ENCODE measurements at places on chromosomes 5 and 9.

DNA sequence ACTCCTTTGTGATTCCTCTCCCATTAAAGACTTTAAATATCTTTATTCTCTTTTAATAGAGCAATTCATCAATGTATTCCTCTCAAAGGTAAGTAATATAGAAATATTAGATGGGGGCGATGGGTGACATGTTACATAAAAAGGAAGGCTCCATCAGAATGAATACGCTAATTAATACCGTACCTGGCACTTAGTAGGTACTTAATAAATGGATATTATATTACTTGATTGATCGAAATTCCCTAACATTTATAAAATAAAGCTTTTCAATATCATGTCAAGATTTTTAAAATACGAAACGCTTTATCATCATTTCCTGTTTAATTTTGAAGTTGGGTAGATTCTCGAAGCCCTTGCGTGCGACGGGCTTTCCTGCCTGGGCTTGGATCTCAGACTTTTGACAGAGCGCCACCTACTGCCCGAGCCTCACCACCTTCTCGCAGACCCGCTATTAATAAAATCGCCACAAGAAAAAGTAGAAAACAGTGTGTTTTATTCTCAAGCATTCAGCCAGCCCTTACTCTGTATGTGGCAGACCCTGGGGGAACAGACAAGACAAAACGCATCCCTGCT, 99.4 kb downstream of the C5orf15 start:
- DNase-seq = peak; percentile 67

DNA sequence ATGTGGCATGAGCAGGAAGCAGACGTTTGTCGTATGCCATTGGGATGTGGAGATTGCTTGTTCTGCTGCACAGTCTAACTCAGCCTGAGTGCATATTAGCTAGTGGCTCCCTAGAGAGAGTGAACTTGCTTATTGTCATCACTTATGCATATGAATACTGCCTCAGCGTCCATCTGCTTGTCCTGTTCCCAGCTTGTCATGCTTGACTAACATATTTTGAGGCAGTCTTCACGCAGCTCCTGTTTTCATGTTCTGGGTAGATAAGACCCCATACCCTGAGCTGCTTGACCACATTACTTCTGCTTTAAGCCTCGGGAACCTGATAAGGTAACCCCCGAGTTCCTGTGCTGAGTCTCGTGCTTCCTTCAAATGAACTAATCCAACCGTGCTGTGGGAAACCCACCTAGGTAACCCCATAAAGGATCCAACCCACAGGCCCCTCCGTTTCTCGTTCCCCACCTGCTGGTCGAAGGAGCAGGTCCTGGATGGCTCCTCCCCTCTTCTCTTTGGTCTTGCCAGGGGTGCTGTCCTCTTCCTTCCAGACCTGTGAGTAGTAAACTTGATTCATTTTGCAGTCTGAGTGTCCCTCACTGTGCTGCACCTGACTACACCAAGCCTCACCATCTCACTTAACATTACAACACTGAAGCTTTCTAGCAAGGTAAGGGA, 25.0 kb downstream of the ANKRD33B start:
- no peak for DNase-seq

GRCh38 chr5:306011-306805, 15.3 kb upstream of the AHRR start:
- DNase-seq = no peak

DNA sequence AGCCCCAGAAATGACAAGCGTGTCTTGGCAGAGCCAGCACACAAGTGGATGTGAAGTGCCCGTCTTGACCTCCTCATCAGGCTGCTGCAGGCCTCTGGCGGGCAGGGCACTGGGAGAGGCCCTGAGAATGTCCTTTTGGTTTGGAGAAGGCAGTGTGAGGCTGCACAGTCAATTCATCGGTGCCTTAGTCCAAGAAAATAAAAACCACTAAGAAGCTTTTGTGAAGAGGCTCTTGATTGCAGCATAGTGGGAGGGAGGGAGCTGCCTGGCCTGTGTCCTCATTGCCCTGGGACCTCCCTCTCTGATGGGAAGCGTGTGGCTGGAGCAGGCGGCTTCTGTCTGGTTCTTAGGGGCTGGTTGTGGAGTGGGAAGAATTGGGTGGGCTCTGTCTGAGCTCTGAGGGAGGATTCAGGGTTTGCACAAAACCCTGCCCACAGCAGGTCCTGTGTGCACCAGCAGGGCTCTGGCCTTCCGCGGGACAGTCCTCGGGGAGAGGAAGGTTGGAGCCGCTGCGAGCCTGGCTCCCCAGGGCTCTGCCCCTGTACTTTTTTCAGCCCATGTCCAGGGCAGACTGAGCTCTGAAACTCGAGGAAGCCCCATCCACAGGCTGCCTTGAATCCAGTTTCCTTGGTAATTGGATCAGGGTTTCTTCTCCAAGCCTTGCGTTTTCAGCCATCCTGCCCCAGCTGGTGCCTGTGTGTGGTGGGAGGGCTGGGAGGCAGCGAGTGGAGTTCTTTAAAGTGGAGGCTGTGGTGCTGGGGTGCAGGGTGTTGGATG, 1.1 kb downstream of the HRCT1 start:
- DNase-seq = no peak

DNA sequence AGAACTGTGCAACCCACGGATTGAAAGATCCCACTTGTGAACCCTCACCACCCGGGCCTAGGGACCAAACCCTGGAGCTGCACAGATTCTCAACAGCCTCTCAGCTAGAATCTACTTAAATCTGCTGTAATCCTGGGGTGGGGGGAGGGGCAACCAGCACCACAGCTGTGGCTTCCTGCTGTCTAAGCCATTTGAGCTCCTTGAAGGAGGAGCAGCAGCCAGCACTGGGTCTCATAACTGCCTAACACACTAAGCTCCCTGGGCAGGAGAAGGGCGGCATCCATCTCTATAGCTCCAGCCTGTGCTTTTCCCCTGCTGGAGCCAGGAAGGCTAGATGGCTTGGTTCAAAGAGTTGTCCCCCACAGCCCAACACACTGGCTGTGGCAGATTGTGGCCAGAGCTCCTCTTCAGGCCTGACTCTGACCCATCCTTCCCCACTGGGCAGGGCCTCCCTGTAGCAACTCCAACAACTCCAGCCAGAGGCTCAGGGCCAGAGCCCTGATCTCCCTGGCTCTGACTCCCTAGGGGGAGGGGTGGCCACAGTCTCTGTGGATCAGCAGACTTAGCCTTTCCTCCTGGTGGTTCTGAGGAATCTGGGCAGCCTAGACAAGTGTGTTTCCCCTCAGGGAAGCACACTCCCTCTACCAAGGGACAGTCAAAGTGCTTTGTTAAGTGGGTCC, 72.0 kb upstream of the C9orf72 start:
- no peak for DNase-seq

DNA sequence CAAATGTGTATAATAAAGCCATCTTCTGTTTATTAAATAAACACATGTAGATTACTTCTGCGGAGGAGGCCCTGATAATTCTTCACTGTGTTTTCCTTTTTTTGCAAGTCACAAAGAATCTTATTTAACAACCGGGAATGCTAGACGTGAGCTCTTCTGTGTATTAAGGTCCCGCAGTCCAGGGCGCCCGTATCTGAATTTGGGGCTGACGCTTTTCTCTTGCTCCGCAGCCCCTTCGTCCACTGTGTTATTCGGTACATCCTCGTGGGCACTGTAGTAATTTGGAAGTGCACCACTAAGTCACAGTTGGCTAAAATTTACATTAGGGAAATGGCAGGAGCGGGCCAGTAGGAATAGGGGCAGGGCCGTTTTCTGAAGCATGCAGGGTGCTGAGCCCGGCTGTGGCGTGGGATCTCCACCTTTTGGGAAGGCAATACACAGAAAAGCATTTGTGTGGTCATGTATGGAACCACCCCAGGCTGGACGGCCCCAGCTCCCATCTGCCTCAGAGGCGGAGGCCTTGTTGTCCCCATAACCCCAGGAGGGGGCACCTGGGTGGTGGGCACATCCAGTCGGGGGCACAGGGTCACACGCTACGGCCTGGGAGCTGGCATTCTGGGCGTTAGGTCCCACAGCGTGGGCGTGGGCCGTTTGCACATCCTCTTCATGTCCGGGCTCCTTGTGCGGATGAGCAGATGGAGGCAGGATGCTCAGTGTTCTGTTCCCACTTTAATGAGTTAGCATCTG, 258.7 kb upstream of the IRX4 start:
- no peak for DNase-seq

- no peak for DNase-seq
These were observed 131.4 kb downstream of the MRPL36 start for GRCh38 chr5:1668141-1668721.

All from inflammatory macrophage treated with lipopolysaccharide for 4 hours (primary cell).